ENCODE measurements at places on chromosomes 4 and X.

GRCh38 chrX:154729439-154729838 lies 21.4 kb downstream of the GAB3 start:
- DNase-seq: no peak

GRCh38 chr4:86626066-86626465 lies 32.0 kb downstream of the PTPN13 start:
- no peak for DNase-seq

- peak; percentile 4 for DNase-seq
Measured at GRCh38 chrX:45621376-45622041, 420.8 kb upstream of the DIPK2B start.

GRCh38 chrX:48648336-48648751 lies 35.3 kb upstream of the WAS start:
- no peak for DNase-seq

DNA sequence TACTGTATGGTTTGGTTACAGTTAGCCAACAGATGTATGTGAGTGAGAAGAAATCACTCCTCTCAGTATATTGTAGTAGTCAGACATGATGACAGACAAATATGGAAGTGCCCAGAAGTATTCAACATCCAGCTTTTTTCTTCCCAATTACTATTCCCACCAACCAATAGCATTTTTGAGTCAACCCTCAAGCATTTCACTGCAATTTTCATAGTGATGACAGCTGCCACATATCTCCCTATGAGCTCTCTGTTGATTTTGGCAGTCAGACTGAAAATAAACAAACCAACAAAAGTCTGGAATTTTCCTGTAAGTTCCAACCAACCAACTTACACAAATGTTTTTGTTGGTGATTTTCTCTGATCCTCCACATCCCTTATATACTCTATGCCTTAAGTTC lies 8.2 kb upstream of the TRAM1L1 start:
- DNase-seq: no peak

DNA sequence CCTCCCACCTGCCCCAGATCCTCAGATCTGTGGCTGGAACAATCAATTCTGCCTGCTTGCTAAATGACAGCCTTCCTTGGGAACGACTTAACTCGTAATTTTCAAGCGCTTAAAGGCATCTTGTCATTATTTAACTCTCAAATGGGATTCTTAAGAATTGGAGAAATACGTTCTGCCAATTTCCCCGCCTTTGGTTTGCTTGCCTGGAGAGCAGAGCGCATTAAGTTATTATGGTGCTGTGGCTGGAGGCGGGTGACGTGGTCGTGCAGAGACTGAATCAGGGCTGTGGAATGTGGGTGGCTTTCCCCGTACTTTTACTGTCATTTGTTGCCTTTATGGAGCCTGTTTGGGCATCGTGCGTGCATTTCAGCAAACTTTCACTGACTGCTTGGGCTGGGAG lies 78.9 kb upstream of the PSAPL1 start:
- no peak for DNase-seq

- DNase-seq: no peak
Measured at GRCh38 chr4:70925899-70926635, 23.9 kb downstream of the MOB1B start.

GRCh38 chr4:20421603-20421985 lies 169.9 kb downstream of the SLIT2 start:
- DNase-seq: no peak

- DNase-seq: no peak
Measured at GRCh38 chrX:108299101-108299591, 139.1 kb downstream of the COL4A6 start.

DNA sequence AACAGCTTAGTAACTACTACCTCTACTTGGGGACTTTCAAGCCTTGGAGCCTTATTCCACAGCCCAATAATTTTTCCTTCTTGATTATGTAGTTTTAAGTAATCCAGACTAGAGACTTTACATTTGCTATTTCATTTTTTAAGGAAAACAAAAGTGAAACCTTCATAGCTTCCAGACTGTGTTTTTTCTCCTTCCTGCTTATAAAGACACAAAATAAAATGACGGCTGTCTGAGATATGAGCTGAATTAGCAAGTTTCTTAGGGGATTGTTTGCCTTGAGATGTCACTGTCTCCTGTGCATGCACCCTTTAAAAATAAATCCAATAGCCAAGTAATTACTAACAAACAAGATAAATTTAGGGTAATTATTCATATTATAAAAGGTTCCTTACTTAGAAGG lies 78.8 kb upstream of the PACRGL start:
- DNase-seq: no peak

DNA sequence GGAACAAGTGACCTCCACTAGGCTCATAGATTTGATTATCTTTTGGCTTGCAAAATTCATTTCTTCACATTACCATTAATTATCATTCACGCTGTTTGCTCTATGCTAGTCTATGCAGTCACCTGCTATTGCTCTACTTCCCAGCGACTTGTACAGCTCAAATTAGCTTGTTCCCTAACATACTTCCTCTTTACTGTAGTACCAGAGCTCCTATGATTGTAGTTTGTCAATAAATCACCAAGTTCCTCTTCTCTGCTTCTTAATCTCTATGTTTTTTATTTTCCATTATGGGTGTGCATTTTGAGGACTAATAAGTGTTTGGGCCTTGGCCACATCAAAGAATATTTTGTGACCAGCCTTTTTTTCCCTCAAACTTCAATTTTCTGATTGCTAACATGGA lies 6.2 kb upstream of the GSPT2 start:
- DNase-seq: no peak

DNA sequence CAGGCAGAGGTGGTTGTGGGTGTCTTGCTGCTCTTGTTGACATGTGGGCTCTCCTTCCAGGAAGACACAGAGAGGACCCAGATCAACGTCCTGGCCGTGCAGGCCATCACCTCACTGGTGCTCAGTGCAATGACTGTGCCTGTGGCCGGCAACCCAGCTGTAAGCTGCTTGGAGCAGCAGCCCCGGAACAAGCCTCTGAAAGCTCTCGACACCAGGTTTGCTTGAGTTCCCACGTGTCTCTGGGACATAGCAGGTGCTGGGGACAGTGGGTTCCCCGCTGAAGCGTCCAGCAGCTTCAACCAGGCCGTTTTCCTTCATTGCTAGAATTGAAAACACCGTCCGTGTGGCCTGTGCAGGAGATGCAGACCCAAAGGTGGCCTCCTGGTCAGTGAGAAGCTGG lies 25.6 kb upstream of the MSANTD1 start:
- no peak for DNase-seq

DNA sequence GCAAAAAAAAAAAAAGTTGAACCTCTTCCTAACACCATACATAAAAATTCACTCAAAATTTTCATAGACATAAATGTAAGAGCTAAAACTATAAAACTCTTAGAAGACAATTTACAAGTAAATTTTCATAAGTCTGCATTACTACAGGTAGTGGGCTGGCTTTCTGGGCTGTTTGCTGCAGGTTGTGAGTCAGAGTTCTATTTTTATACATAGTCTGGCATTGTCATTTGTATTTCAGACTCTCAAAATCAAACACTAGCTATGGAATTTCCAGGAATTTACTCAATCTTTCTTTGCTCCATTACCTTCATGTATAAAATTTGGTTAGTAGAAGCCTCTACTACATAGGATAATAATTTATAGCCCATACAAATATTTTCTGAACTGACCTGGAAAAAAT lies 227.2 kb downstream of the COX18 start:
- no peak for DNase-seq

- no peak for DNase-seq
Measured at GRCh38 chr4:130485371-130485770, 1389.4 kb downstream of the C4orf33 start.

- no peak for DNase-seq
Measured at GRCh38 chr4:11355226-11355625, 73.5 kb downstream of the HS3ST1 start.

GRCh38 chr4:57090079-57090478 lies 20.1 kb downstream of the IGFBP7 start:
- DNase-seq: no peak

GRCh38 chr4:134505511-134505910 lies 303.9 kb upstream of the PABPC4L start:
- no peak for DNase-seq

DNA sequence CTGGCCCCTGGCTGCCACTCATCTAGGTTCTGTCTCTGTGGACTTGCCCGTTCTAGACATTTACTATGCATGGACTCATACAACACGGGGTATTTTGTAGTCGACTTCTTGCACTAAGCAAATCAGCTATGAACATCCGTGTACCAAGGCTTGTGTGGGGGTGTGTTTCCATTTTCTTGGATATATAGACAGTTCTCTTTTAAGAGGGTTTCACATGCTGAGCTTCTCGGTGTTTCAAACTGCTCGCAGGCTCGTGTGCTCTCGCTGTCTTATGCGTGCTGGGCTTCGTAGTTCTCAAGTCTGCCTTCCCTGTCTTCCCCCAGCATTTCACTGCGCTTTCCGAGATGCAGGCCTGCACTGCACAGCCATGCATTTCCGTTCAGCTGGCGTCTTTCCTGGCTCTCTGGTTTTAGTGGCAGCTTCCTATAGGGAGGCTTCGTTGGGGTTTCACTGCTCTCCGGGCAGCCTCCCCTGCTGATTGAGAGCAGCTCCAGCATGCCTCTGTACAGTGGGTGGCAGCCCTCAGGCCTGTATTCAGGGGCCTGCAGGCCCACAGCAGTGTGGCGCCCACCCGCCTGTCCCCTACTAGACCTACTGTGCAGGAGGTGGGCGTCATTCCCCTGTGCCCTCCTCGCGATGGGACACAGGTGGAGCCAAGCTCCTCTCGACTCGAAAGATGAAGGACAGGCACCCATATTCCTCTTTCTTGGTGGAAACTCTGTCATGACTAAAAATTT lies 27.6 kb downstream of the ZBTB49 start:
- DNase-seq: no peak

GRCh38 chr4:176760471-176760870 lies 32.3 kb downstream of the VEGFC start:
- DNase-seq: no peak

GRCh38 chr4:120839974-120840751 lies 82.4 kb downstream of the PRDM5 start:
- no peak for DNase-seq

- DNase-seq: no peak
Measured at GRCh38 chr4:12359420-12359819, 930.7 kb upstream of the HS3ST1 start.

GRCh38 chr4:10727140-10727880 lies 42.7 kb upstream of the CLNK start:
- DNase-seq: no peak

DNA sequence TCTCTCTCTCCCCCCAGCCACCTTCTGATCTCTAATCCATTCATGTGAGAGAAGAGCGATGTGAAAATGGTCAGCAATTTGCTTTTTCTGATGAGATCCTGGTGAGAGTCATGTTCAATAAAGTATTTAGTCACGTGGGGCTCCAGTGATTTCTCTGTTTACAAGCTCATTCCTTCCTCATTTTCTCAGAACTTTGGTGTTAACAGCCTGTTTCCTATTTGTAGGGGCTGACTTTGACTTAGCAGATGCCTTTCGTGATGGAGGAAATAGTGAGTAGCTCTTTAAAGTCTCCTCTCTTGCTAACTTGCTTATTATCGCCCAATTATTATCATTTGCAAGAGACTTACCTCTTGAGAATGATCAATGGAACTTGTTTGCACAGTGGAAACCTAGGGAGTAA lies 72.6 kb upstream of the CD99 start:
- no peak for DNase-seq

GRCh38 chrX:154115750-154116149 lies 18.2 kb upstream of the MECP2 start:
- no peak for DNase-seq

- no peak for DNase-seq
Measured at GRCh38 chr4:5553801-5554200, 154.6 kb downstream of the EVC2 start.

- no peak for DNase-seq
Measured at GRCh38 chr4:172061204-172061603, 248.0 kb downstream of the GALNTL6 start.

GRCh38 chrX:50097071-50097470 lies 103.7 kb downstream of the AKAP4 start:
- DNase-seq: no peak

GRCh38 chr4:127829014-127829413 lies 46.9 kb downstream of the HSPA4L start:
- DNase-seq: no peak

DNA sequence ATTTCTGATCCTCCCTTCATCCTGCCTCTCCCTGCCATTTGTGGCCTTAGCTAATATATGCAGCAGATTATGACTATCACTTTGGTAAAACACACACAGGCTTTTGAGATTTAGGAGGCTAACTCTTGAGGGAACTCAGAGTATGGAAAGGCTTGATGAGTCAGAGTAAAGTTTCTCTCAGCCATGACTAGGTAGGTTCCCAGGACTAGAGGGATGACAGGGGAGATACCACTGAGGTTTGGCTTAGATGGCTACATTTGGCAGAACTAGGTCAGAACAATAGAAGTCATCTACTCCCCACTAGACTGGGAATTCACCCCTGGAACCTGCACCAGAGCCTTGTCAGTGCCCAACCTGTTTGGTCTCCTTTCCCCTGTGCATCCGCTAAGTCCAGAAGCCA lies 585.7 kb downstream of the TLL1 start:
- no peak for DNase-seq
